ENCODE measurements at places on chromosomes 2 and 18.

DNA sequence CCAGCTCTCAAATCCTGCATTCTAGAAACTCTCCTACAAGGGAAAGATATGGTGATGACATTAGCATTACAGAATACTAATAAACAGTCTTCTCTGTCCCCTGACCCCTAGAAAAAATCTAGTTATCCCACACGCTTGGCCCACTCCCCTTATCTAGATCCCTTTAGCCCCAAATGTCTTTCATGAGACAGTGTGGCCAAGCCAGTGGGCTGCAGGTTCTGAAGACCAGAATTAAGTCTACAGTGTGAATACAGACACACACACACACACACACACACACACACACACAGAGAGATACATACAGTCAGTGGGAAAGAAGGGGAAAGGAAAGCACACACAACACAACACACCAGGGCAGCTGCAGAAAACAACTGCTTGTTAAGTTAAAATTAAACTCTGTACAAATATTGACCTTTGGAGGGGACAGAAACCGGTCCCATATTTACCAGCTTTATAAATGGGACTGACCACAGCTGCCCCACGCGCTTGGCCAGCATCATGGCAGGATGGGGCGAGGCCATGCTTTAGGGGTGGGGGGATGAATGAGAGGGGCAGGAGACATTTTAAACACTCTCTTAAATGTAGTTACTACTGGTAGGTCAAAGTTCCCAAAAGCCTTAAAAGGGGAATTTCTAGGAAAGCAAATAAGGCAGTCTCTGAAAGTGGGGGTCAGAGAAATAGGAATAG, 49.1 kb downstream of the NHEJ1 start:
- no peak for DNase-seq

- DNase-seq, result peak; percentile 5
These were observed 334.5 kb upstream of the CDH2 start for GRCh38 chr18:28511413-28511821.

DNA sequence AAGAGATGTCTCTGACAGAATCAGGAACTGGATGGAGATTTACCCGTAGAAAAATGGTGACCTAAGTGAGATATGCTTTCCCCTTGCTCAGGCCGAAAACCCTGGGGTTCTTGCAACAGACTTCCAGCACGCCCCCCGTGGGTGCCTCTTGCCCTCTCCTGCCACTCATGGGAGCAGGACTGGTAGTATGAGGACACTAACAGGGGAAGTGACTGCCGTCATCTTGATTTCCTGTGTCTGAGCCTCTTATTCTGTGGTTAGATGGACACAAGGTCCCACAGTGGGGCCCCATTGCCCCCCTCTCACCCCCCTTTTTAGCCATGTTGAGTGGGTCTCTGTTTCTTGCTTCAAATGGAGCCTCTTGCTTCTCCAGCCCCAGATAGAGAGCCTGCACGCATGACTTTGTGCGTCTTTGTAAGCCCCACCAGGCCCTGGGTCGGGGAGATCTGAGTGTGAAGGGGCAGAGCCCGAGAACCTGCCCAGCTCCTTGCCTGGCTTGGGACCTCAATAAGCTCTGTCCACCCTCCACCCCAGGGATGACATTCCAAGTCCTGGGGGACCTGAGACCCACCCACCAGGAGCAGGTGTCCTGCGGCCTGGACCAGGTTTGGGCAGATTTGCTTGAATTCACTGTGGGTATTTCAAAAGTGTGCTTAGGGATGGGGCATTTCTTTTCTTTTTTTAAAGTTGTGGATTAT, 12.6 kb downstream of the GNLY start:
- no peak for DNase-seq

- no peak for DNase-seq
These were observed 1.3 kb upstream of the CCDC141 start for GRCh38 chr2:179051250-179051649.

DNA sequence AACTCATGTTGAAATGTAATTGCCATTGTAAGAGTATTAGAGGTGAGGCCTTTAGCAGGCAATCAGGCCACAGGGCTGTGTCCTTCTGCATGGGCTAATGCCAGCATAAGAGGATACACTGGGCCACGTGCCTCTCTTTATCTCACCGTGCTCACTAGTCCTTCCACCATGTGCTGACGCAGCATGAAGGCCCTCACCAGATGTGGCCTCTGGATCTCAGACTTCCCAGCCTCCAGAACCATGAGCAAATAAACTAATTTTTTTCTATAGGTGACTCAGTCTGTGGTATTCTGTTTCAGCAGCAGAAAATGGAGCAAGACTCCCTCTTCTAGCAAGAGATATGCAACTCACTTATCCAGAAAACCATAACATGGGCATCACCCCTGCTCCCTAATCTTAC, 149.7 kb upstream of the ZNF236 start:
- no peak for DNase-seq

GRCh38 chr18:24265502-24266064, 126.7 kb downstream of the CABYR start:
- DNase-seq, result no peak

- DNase-seq, result no peak
These were observed 327.4 kb upstream of the HS6ST1 start for GRCh38 chr2:128646091-128646490.

DNA sequence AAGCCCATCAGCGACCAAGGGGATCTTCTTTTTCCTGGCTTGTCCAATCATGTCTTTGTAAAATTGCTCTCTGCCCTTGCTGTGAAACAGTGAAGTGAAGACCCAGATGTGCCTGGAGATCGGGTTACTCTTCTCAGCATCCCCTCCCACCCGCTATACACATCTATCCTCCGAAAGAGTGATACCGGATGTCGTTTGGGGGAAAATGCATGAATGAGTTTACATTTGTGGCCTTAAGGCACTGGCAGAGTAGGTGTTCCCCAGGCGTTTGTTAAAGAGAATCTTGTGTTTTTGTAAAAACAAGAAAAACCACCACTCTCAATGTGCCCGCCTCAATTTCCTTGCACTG, 528.3 kb downstream of the CMPK2 start:
- DNase-seq, result no peak

- DNase-seq, result no peak
These were observed 90.2 kb downstream of the SMAD7 start for GRCh38 chr18:48860269-48861180.

DNA sequence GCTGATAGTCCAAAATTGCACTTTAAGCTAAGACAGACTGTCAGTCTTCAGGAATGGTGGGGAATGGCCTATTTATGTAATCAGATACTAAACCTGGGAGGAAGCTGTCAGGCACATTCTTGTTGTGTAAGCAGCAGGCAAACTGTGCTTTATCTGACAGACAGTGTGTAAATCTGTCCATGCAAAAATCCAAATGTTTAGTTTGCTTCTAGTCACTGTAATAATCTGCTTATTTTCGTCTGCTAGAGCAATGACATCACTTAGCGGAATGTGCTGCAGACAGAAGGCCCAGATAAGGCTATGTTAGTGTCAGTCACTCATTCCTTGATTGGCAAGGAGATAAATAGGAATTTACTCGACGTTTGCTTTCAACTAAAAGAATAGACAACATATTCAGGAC, 263.5 kb downstream of the ZNF407 start:
- DNase-seq, result no peak

Data from MCF 10A (cell line).